ENCODE measurements at places on chromosomes 13 and 19.
A peak's percentile ranks its signal among the peaks of the same experiment; 100 is the strongest.

GRCh38 chr13:109665240-109665639, 121.1 kb downstream of the IRS2 start:
- no peak for DNase-seq

DNA sequence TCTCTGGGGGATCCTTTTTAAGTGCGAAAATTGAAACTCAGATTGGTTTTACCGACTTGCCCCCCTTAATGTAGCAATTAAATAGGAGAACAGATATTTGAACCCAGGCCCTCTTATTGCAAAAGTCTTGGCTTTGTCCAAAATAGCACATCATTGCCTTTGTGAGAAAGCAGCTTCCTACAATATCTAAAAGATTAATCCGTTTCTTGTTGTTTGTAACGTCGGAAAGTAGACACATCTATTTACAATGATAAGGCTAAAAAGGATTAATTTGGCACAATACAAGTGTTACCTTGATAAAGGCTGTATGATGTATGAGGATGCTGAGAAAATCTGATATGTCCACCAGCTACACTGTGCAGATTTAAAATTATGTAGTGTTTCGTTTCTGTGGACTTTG, 108.7 kb upstream of the SLC10A2 start:
- DNase-seq, result no peak

GRCh38 chr13:43558939-43559338, 227.8 kb downstream of the ENOX1 start:
- DNase-seq, result no peak

- no peak for DNase-seq
Observed at GRCh38 chr13:109156181-109156935, 526.9 kb downstream of the MYO16 start.

- no peak for DNase-seq
Observed at GRCh38 chr13:89738072-89738471, 1609.4 kb upstream of the MIR17HG start.

GRCh38 chr13:37144661-37145060, 39.2 kb upstream of the CSNK1A1L start:
- no peak for DNase-seq

GRCh38 chr19:7986321-7987113, 18.9 kb downstream of the ELAVL1 start:
- DNase-seq, result no peak

- peak; percentile 99 for DNase-seq
Observed at GRCh38 chr19:9785367-9786331, 17.1 kb upstream of the ZNF846 start.

DNA sequence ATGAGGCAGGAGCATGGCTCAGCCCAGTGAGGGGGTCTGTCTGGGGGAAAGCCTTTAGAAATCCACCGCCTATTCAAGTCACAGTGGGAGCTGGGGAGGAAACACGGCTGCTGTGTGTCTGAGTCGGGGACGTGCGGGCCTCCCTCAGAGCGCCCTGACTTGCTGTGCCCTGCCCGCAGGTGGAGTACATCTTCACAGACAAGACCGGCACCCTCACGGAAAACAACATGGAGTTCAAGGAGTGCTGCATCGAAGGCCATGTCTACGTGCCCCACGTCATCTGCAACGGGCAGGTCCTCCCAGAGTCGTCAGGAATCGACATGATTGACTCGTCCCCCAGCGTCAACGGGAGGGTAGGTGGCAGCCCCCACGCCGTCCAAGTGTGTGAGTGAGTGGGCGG, 137.8 kb upstream of the MCF2L start:
- DNase-seq, result no peak

DNA sequence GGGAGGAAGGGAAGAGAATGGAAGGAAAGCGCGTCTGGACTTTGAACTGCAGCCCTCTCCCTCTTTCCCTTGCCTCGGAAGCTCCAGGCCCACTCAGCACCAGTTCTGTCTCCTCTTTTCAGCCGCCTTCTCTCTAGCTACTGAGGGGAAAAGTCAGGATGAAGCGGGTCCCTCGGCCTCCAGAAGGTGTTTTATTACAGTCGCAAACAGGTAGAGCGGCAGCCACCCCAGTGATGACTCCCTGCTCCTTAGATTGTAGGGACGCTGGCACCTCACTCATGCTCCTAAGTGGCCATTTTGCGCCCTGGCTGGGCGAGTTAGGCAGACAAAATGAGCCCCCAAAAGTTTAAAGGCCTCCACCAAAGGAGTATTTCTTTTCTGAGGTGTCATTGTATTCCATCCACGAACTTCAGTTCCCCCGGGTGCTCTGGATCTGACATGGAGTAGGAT, 954 bp upstream of the STK24 start:
- DNase-seq, result no peak

GRCh38 chr13:109728791-109729731, 57.3 kb downstream of the IRS2 start:
- no peak for DNase-seq

- DNase-seq, result no peak
Observed at GRCh38 chr13:45732916-45733315, 30.8 kb downstream of the CBY2 start.

- no peak for DNase-seq
Observed at GRCh38 chr19:38194061-38194701, 29.8 kb downstream of the DPF1 start.

GRCh38 chr19:35155441-35155840, 906 bp downstream of the FXYD5 start:
- peak; percentile 29 for DNase-seq

GRCh38 chr13:36778083-36778671, 40.8 kb upstream of the RFXAP start:
- DNase-seq, result no peak

DNA sequence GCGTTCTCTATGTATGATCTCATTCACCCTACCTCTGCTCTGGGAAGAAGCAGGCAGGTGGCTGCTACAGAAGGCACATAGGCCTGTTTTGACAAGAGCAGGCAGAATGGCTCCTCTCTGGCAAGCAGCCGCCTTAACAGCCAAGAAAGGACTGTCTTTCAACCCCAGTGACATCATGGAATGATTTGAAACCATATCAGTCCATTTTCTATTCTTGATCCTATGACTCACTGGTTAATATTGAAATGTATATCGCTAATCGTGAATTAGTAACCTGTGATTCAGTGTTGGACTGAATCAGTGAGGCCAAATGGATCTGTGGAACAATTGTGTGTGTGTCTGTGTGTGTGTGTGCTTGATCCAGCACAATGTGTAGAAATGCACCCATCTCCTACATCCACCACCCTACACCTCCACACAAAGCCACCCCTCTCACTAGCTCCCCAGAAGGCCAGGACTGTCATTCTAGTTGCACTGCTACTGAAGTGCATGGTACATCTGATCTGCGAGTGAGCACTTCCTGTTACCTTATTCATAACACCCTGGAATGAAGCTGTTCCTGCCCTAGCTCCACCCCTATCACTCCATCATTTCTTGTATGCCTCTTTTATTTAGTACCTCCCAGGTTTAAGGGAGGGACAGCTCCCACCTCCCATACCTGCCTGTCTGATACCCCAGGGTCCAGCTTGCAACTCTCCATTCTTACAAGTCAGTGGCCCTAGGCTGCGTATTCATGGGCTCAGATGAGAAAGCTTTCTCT, 460.0 kb downstream of the FOXO1 start:
- no peak for DNase-seq

- DNase-seq, result no peak
Observed at GRCh38 chr13:58946274-58946673, 1217.5 kb downstream of the DIAPH3 start.

- DNase-seq, result no peak
Observed at GRCh38 chr13:40697711-40698110, 31.3 kb upstream of the FOXO1 start.

GRCh38 chr13:30829145-30829832, 76.8 kb upstream of the MEDAG start:
- no peak for DNase-seq

GRCh38 chr13:65727070-65727469, 1503.1 kb downstream of the PCDH9 start:
- DNase-seq, result no peak

- DNase-seq, result no peak
Observed at GRCh38 chr13:39397896-39398265, 205.1 kb downstream of the LHFPL6 start.

GRCh38 chr19:16293118-16294091, 31.2 kb upstream of the KLF2 start:
- DNase-seq, result peak; percentile 72

DNA sequence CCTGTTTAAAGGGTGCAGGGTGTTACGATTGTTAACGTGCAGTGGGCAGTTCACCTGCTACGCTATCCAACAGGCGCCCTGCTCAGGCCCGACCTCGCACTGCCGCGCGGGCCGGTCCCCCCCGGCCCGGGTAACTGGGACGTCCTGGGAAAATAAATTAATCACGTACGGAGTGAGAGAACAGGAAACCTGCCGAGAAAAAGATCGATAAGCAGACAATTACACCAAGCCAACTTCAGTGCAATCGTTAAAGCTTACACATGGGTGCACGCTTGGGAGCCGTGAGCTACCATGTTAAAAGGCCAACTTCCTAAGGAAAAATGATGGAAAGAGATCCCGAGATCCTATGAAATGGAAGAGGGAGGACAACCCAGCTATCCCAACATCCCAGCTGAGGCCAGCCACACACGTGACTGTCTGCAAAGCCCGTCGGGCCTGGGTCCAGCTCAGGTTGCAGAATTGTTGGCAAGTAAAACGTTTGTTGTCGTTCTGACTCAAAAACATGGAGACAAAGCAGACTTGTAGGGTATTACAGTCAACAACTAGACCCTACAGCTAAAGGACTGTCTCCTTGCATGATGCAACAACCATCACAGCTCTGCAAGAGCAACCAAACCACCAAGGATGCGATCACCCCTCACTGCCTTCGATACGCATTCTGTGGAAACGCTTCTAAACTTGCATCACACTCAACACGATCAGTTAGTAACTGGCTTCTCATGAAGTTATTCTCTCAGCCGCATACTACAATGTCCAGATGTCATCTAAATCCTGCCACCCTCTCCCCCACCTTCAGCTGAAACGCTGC, 741 bp upstream of the TUBGCP3 start:
- no peak for DNase-seq

GRCh38 chr13:97978651-97979050, 25.2 kb downstream of the IPO5 start:
- DNase-seq, result no peak

DNA sequence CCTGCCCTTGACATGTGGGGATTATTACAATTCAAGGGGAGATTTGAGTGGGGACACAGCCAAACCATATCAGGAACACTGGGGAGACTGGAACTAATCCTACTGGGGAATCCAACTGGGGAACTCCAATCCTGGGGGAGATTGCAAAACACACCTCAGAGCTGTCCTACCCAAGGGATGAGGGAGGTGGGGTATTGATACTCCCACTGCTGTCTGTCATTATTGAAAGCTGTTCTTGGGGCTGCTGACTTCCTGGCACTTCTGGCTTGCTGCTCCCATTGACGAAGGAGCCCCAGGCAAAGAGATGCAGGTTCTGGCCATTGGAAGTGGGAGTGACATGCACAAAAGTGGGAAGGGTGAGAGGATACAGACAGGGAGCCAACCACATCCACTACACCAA, 24.7 kb upstream of the POP4 start:
- no peak for DNase-seq

- DNase-seq, result no peak
Observed at GRCh38 chr19:5334824-5335500, 5.7 kb downstream of the PTPRS start.

DNA sequence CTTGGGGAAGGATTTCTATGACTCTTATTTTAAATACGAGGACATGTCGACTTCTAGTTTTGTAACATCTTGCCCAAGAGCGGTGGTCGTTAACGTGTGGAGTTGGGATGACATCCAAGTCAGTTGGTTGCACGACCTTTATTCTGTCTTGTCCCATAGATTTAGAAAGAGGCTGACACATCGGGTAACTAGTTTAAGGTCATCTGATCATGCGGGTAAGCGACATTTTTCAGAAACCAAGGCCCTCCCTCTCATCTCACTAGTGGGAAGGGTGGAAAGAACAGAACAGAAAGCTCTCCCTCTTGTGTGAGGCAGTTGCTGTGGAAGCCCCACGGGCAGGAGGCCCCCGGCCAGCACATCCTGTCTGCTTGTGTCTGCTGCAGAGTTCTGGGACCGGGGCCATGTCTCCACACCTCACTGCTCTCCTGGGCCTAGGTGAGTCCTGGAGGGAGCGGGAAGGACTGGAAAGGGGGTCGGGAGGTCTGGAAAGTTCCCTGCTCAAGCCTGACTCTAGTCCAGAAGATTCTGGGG, at the start of gene LAIR2:
LAIR2 (plus strand) TSS at position 314 of the 531 bp plus-strand sequence; CDS start at position 402, 88 bp downstream.
- no peak for DNase-seq

DNA sequence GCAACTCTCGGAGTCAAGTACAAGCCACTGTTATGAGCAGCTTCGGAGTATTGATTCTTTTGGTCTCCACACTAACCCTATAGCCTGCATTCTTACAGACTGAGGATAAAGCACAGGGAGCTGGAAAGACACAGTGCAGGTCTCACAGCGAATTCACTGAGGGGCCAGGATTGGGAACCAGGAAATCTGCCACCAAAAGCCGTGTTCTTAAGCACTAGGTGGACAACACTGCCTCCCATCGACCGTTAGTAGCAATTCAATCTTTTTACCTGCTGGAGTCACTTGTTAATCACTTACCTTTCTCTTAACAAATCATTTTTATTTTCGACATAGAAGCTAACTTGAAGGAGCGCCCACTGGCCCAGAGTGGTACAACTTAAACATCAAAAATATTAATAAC, 6.3 kb downstream of the PMIS2 start:
- DNase-seq, result no peak

DNA sequence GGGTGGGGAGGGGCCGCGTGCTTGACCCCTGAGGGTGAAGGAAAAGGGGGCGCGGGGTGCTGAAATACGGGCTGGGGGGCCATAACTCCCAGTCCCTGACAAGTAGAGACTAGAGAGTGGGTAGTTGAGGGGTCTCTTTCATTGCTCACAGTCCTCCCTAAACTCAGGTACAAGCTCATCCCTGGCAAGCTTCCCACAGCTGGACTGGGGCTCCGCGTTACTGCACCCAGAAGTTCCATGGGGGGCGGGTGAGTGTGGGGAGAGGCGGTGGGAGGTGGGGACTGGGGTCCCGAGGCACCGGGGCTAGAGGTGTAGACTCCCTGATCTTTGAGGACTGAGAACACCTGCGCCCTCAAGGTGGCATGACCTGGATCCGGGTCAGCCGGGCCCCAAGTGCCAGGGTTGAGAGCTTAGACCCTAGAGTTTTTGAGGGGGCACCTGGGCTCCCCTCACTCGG, 1.3 kb downstream of the ETV2 start:
- no peak for DNase-seq

DNA sequence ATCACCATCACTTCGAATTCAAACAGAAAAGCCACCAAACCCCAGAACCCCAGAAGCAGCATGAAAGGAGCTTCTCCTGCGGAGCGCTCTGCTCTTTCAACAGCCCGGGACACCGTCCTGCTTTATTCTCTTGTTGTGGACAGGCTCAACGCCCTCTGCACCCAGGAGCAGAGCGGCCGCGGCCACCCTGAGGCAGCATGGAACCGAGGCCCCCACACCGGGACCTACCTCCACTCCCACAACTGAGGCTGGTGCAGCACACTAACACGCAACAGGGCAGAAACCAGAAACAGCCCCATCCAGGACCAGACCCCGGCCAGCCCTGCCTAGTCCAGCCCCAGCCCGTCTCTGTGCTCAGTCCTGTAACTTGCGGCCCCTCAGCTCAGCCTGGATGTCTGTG, 7.2 kb downstream of the AP3D1 start:
- no peak for DNase-seq

Data from left colon (tissue), 2 donors.